Activated CD4-positive, alpha-beta T cell treated with anti-CD3 and anti-CD28 coated beads for 1 hour (primary cell): ENCODE measurements at places on chromosomes 2 and 18.

GRCh38 chr18:45439851-45440645 lies 175.2 kb upstream of the SLC14A2 start:
- DNase-seq = no peak

DNA sequence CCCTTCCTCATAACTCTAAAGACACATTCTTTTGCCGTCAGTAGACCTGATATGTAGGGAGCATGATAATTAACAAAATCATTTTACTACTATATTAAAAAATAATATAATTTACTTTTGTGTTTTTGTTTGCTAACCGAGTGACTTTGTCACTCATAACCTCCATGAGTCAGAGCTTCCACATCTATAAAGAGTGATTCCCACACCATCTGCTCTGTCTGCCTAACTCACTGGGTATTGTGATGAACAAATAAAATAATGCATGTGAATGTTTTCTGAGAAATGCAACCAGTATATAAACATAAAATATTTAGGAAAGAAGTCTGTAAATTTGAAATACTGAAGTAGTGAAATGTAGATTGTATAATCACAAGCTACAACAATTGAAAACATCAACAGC lies 123.4 kb upstream of the DSEL start:
- no peak for DNase-seq

- no peak for DNase-seq
These were observed 7.9 kb upstream of the CRYBA2 start for GRCh38 chr2:219001100-219001576.

DNA sequence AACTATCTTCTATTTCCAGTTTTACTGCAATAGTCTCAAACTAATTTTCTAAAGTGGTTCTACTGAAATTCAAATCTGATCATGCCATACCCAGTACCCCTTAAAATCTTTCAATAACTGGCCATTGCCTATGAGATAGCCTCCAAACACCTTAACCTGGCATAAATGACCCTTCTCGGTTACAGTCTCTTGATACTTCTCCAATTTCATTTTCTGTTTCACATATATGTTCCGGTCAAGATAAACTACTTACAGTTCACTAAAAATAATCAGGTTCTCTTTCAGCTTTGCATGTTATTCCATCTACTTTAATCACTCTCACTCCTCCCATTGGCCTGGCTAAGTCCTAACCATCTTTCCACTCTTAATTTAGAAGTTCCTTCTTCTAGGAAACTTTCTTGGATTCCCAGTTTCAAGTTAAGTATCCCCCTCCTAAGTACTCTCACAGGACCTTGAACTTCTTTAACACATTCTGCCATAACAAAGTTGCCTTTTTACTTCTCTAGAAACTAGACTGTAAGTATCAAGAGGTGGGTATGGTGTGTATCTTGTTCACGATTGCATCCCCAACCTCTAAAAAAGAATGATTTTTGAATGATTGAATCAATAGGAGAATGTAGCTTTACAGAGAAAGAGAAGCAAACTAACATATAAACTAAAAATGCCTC lies 110.2 kb upstream of the RBBP8 start:
- DNase-seq = no peak

DNA sequence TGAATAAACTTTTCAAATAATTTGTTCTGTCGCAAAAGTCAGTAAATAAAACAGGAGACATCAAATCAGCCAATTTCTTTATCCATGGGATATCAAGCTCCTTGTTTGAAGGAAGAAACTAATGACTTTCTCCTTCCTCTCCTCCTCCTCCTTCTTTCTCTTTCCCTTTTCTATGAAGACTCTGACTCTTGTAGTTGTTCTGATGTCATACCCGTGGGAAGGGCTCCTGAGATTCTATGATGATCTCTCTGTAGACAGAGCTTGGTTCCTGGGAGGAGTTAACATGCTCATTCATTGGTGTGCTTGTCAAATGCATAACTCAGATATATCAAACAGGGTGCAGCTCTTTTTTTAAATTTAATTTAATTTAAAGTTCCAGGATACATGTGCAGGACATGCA lies 118.7 kb upstream of the KCTD1 start:
- DNase-seq = no peak

GRCh38 chr2:241312082-241312481 lies 3.4 kb downstream of the HDLBP start:
- no peak for DNase-seq

GRCh38 chr2:159009940-159010339 lies 41.5 kb downstream of the TANC1 start:
- DNase-seq = no peak

GRCh38 chr18:55920063-55920462 lies 332.1 kb upstream of the TCF4 start:
- DNase-seq = no peak

- DNase-seq = no peak
These were observed 860.0 kb upstream of the ZEB2 start for GRCh38 chr2:145379934-145380333.

DNA sequence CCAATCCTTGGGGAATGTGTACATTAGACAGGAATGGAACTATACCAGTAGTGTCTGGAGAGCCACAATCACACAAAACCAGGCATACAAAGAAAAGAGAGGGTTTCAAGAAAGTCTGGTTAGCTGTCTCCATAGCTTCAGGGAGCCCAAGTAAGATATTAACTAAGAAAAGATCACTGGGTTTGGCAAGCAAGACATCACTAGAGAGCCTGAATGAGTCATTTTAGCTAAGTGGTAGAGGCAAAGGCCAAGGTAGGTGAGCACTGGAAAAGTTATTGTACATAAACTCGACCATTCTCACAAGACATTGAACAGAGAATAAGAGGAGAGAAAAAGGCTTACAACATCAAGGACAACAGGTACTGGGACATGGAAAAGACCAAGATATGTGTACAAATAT lies 143.8 kb upstream of the ARL4C start:
- no peak for DNase-seq
